ENCODE measurements at places on chromosomes 2 and 18.

GRCh38 chr2:241545106-241545505 lies 13.4 kb upstream of the BOK start:
- peak; percentile 80 for DNase-seq
- no peak overlapping the region for H3K4me3 ChIP-seq
- peaks cover 13% of the 10 kb centered on the region for H3K4me1 ChIP-seq
- no peak overlapping the region for H3K27ac ChIP-seq

DNA sequence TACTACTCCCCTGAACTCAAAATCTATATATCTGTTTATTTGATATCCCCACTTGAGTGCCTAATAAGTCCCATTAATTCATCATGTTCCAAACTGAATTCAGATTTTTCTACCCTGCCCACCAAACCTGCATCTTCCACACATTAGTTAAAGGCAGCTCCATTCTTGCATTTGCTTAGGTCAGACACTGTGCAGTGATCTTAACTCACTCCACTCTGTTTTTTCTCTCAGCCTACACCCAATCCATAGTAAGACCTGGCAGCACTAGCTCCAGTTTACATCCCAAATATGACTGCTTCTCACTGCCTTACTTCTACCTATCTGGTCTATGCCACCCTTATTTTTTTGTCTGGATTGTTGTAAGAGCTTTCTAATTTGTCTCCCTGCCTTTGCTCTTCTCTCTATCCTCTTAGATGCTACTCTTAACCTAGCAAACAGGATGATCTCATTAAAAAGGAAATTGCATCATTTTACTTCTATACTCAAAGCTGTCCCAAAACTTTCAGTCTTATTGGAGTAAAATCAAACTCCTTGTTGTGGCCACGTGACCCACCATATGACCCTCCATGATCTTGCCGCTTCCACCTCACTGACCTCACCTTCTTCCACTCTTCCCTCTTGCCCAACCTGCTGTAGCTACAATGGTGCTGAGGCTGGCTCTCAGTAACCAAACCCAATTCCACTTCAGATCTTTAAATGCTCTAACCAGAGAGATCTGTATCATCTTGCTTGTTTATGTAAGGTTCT lies 274.9 kb upstream of the FANCL start:
- no peak overlapping the region for H3K4me3 ChIP-seq
- H3K4me1 ChIP-seq: peaks cover 12% of the 10 kb centered on the region
- no peaks in the 10 kb centered on the region for H3K27me3 ChIP-seq

- DNase-seq: no peak
- no peak overlapping the region for H3K27ac ChIP-seq
- no peak overlapping the region for H3K4me3 ChIP-seq
- no peaks in the 10 kb centered on the region for H3K27me3 ChIP-seq
Observed at GRCh38 chr2:49598231-49598630, 443.9 kb upstream of the FSHR start.

GRCh38 chr2:70226781-70227180 lies 21.6 kb downstream of the TIA1 start:
- no peak for DNase-seq
- H3K36me3 ChIP-seq: peaks cover 83% of the 10 kb centered on the region
- no peaks in the 10 kb centered on the region for H3K27me3 ChIP-seq
- no peak overlapping the region for H3K4me3 ChIP-seq
- no peaks in the 10 kb centered on the region for H3K4me1 ChIP-seq
- H3K27ac ChIP-seq: no peak overlapping the region

DNA sequence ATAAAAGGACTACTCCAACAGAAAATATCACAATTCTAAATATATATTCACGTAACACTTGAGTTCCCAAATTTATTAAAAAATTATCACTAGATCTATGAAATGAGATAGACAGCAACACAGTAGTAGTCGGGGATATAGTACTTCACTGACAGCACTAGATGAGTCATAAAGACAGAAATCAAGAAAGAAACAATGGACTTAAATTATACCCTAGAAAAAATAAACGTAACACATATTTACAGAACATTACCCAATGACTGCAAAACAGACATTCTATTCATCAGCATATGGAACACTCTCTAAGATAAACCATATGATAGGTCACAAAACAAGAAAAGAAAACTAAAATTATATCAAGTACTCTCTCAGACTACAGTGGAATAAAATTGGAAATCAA lies 429.4 kb downstream of the MBD2 start:
- no peaks in the 10 kb centered on the region for H3K36me3 ChIP-seq
- no peaks in the 10 kb centered on the region for H3K27me3 ChIP-seq
- peak; percentile 3 for DNase-seq
- H3K27ac ChIP-seq: no peak overlapping the region
- peaks cover 49% of the 10 kb centered on the region for H3K4me1 ChIP-seq

GRCh38 chr18:63267975-63268721 lies 51.4 kb downstream of the BCL2 start:
- H3K4me3 ChIP-seq: no peak overlapping the region
- DNase-seq: peak; percentile 20
- no peaks in the 10 kb centered on the region for H3K27me3 ChIP-seq
- H3K4me1 ChIP-seq: no peaks in the 10 kb centered on the region
- H3K36me3 ChIP-seq: no peaks in the 10 kb centered on the region
- no peak overlapping the region for H3K27ac ChIP-seq

- H3K27me3 ChIP-seq: peaks cover 47% of the 10 kb centered on the region
- no peak overlapping the region for H3K27ac ChIP-seq
- peaks cover 11% of the 10 kb centered on the region for H3K4me1 ChIP-seq
- DNase-seq: no peak
Observed at GRCh38 chr2:84674099-84674498, 157.8 kb downstream of the DNAH6 start.

- no peak overlapping the region for H3K27ac ChIP-seq
- no peaks in the 10 kb centered on the region for H3K36me3 ChIP-seq
- no peaks in the 10 kb centered on the region for H3K27me3 ChIP-seq
- DNase-seq: peak; percentile 84
Observed at GRCh38 chr18:48032876-48033789, 102.7 kb upstream of the SMAD2 start.

DNA sequence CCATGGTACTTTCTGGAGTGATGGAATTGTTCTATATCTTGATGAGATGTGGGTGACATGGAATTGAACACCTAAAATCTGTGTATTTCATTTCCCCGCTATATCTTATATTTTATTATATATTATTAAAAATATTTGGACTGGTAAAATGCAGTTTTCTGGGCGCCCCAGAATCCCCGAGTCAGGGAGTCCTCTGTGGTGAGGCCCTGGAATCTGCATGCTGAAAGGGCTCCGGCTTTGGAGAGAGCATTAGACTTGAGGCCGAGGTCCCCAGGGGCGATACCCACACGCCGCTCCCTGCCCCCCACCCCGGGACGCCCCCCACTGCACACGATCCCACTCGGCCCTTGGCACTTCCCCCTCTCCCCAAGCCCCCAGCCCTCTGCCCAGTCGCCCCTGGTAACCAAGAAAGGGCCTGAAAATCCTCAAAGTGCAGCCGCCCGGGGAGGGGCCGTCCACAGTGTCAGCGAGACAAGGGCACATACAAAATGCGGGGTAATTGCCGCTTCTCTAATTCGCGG lies 126.0 kb downstream of the ZFP36L2 start:
- H3K27ac ChIP-seq: no peak overlapping the region
- DNase-seq: no peak
- no peaks in the 10 kb centered on the region for H3K36me3 ChIP-seq
- peak overlapping the region; percentile 53 for H3K4me3 ChIP-seq
- no peaks in the 10 kb centered on the region for H3K27me3 ChIP-seq

DNA sequence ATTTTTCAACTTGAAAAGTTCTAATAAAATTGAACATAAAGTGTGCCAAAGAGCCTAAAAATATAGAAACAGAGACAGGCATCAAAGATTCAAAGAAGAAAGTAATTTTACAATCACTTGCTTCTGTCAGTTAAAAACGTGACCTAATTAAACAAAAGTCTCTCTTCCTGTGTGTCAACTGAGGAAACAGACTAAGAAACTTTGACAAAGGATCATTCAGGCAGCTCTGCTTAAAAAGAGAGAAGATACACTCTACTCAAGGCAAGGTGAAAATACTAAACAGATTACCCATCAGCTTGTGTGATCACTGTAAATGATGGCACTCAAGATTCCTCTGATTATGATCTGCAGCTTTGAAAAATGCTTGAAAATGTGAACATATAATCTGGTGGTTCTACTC lies 47.8 kb downstream of the DYM start:
- H3K36me3 ChIP-seq: no peaks in the 10 kb centered on the region
- no peak overlapping the region for H3K27ac ChIP-seq
- DNase-seq: no peak
- peaks cover 9% of the 10 kb centered on the region for H3K4me1 ChIP-seq

Data from GM23248 (cell line).